ENCODE measurements at places on chromosomes 4 and X.

DNA sequence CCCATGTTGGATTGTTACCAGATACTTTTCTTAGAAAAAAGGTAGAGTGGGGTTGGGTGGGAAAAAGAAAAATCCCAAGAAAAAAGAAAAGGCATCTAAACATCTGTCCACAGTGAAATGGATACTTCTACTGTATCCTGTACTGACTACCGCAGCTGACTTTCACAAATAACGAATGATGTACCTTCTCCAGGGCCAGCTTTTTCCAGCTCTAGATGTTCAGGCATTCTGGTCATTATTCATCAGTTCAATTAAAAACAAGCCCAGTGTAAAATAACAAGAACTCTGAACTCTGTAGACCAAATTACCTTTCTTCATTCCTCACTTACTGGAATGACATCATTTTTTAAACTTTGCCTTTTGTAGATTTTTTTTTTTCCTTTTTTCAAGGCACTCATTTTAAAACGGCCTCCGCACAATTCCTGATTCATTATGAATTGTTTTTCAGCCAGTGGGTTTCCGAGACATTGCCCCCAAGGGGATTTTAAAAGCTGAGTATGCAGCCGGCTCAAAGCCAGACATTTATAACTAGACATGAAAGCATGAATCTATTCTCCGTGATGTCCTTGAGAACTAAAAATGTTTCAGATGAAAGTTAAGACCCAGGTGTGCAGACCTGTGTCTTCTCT is 113.5 kb downstream of the PRKX start:
- no peak for DNase-seq

GRCh38 chr4:8600686-8601085 is 8.1 kb downstream of the CPZ start:
- no peak for DNase-seq

DNA sequence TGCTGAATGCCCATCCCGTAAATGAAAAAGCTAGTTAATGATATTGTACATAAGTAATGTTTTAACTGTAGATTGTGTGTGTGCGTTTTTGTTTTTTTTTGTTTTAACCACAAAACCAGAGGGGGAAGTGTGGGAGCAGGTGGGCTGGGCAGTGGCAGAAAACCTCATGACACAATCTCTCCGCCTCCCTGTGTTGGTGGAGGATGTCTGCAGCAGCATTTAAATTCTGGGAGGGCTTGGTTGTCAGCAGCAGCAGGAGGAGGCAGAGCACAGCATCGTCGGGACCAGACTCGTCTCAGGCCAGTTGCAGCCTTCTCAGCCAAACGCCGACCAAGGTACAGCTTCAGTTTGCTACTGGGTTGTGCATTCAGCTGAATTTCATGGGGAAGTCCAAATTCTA is at the start of gene SPP1:
Gene SPP1 (plus strand): TSS at position 249 of the 400 bp plus-strand sequence. CDS start 1,182 bp downstream, outside the sequence.
- peak; percentile 27 for DNase-seq

DNA sequence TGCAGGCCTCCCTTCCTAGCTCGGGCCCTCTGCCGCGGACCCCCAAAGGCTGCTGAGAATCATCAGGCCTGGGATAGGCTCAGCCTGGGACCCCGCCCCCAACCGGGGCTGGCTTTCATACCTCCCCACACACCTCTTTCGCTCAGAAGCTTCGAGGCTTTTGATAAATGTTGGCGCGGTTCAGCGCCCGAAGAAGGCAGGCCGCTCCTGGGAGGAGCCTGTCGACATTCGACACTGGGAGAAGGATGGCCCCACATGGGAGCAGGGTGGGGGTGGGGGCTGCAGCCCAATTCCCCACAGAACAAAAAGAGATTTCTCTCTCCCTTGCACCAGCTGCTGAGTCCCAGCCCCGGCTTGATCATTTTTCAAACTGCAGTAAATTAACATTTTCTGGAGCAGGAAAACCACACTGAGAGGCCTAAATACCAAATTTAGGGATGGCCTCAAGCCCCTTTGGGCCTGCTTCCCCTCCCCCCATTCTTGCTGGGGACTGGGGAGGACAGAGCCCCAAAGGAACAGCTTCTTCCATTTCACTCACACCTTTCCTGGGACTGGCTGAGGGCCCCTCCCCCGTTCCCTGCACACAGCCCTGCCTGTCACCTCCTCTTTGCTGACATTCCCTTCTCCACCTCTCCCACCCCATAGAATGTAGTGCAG is 112.9 kb upstream of the PJA1 start:
- DNase-seq: no peak

DNA sequence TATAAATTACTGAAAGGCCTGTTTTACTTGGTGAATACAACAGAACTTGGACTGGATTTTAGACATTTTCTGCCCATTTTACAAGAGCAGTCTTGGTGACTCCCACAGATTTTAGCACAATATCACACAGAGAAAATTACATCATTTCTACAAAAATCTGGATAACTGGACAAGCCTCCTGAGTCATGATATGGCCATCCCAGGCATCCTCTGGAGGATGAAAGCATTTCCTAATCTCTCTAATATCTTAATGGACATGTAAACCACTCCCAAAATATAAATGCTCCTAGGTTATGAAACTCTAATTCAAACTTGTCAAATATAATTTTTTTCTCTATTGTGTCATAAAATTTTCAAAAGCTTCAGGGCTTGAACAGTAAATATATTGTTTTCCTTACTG is 1170.8 kb upstream of the PCDH7 start:
- DNase-seq: no peak

- no peak for DNase-seq
These were observed 49.0 kb downstream of the AMMECR1 start for GRCh38 chrX:110268886-110269285.

GRCh38 chrX:78979789-78980464 is 34.7 kb downstream of the P2RY10 start:
- no peak for DNase-seq

DNA sequence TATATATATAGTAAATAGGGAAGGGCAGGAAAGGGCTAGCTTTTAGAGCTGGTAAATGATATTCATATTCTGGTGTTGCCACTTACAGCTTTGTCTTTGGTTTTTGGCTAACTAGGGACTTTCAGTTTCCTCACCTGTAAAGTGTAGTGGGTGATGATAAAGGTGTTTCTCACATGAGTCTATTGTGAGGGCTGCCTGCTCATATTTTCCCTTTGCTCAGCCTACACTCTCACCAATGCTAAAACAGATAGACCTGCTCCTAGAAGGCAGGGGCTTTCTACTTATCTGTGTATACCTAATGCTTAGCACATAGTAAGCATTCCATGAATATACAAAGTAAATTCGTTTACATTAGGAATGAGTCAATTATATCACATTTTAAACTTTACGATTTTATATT is 137.2 kb upstream of the HS3ST1 start:
- DNase-seq: no peak

GRCh38 chr4:77652237-77652897 is 46.7 kb downstream of the CXCL13 start:
- DNase-seq: no peak

DNA sequence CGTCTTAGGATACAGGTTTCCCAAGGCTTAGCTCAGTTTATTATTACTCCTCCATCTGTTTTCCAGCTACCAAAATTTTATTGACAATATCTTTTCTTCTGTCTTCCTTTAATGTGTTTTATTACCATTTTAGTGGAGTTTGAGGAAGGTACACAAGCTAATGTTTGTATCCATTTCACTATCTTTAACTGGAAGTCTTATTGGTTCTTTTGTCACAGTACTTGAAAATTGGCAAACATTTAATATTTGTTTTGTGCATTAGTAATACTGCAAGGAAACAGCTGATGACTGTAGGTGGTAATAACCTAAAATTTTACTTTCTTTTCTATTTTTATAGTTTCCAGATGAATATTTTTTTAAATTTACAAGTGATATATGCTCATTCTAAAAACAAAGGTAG is 9.3 kb upstream of the ARL9 start:
- no peak for DNase-seq

DNA sequence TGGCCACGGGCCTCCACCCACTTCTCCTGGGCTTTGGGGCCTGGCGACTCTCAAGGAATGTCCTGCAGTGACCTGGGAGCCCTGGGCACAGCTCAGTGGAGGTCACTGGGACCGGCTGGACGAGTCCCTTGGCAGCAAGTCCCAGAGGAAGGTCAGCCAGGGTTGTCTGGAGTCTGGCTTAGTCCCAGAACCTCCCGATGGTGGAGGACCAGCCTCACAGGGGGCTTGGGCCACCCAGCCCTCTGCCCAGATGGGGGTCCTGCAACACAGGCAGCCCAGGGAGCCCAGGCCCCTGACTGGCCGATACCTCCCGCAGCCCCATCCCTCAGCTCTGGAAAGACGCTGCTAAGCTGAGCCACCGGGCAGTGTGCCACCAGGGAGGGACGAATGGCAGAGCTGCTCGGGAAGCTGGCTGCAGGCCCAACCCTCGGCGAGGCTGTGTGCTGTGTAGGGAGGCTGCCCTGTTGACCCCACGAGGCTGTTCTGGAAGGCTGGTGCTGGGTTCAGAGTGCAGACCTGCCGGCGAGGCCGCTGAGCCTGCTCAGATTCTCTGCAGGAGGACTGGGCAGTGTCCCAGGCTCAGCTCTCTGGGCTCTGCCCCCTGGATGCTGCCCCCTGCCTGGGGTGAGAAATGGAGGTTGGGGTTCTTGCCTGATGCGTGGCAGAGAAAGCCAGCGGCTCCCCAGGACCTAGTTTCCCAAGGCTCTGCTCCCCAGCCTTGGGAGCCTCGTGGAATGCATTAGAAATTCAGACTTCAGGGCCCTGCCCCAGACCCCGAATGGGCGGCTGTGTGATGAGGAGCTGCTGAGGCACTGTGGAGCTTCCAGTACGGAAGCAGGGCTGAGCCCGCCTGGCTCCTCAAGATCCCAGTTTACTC is 61.7 kb downstream of the ADRA2C start:
- no peak for DNase-seq

GRCh38 chr4:145346081-145346480 is 135.6 kb upstream of the SMAD1 start:
- DNase-seq: no peak

DNA sequence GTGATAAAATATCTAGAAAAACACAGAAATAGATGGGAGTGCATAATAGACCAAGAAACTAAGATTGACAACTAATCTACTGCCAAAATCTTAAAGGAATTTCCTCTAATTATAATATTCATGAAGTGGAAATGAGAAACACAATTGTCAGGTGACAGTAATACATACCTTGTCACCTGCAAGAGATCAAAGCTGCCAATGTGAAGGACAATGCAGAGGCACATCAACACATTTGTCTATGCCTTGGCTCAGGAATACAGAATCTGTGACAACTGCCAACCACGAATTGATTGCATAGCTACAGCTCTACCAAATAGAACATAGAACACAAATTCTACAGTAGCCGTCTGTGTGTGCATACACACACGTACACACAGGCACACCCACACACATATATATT is 295.7 kb downstream of the PPARGC1A start:
- no peak for DNase-seq

- no peak for DNase-seq
These were observed 93.6 kb upstream of the RASGEF1B start for GRCh38 chr4:81565142-81565870.

- no peak for DNase-seq
These were observed 259.7 kb downstream of the NKX6-1 start for GRCh38 chr4:84239278-84239845.

GRCh38 chrX:16185725-16186136 is 18.4 kb downstream of the MAGEB17 start:
- peak; percentile 5 for DNase-seq

- DNase-seq: no peak
These were observed 1077.3 kb upstream of the PCDH10 start for GRCh38 chr4:132071815-132072214.

- no peak for DNase-seq
These were observed 56.6 kb upstream of the HOPX start for GRCh38 chr4:56737666-56738065.

GRCh38 chr4:53914313-53915016 is 149.9 kb downstream of the CHIC2 start:
- peak; percentile 18 for DNase-seq

DNA sequence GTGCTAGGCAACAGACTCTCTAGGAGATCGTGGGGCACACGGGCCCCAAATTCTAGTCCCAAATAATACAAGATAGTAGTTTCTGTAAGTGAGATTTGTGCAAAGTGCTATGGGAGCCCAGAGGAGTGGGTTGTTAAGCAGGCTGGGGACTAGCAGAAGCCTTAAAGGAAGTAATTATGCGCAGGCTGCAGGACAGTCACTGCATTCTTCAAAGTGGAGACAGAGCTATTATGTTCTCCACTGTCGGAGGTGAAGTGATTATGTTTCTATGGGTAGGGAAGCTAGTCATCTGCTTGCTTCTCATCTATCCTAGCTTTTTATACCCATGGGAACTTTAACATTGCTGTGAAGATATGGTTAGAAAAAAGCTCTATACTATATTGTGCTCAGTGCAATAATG is 154.2 kb downstream of the CPE start:
- no peak for DNase-seq

DNA sequence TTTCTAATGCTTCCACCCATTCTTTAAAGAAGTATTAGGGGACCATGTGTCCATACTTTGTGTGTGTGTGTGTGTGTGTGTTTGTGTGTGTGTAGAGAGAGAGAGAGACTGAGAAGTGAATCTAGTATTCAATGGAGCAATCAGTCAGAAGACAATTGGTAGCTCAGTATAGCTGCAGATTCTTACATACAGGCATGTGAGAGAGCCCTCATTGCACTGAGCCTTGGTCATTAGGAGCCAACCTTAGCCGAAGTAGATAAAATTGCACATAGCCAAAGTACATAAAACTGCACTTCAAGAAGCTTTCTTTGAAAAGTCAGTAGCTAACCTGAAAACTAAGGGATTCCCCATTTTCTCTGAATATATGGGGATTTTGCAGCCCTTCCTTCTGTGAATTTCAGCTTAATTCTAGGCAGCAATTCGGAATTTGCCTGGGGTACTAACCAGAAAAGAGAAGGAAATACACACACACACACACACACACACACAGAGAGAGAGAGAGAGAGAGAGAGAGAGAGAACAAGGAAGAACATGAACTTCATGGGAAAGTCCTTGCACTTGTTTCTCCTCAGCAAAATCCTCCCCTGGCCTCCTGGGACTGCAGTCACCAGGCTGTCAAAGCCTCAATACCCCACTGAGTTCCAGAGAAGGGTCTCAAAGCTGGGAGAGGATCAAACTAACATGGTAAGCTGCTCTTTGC is 1.7 kb upstream of the PRDM8 start:
- no peak for DNase-seq

DNA sequence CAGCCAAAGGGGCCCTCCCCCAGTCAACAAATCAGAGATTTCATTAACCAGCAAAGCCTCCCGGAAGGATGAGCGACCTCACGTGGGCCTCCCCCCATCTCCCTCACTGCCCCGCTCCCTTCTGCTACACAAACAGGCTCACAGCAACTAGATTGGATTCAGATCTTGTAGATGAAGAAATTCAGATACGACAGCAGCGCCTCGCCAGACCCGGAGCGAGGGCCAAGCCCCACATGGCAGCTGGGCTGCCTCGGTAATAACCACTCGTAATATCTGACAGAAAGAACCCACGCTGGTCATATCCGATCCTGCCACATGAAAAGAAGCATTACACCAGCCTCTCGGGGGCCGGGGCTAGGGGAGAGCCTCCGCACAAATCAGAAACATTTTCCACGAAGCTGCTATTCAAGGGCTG is 581.3 kb downstream of the BCOR start:
- no peak for DNase-seq

DNA sequence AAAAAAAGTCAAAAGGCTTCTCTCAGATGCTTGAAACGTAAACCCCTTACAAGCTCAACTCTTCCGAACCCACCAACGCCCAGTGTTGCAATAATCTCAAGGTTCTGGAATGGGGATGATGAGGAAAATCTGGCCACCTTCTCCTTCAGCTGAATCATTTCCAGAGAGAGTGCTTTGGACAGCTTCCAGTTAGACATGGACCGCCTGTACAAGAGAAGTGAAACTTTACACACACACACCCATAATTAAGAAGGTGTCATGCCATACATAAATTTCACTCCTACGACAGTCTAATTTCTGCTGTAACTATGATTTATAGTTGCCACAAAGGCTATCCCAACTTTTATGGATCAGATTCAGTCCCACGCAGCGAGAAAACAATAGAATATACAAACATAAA is 72.3 kb downstream of the PRKG2 start:
- no peak for DNase-seq

Data from hematopoietic multipotent progenitor cell treated with erythropoietin and hydrocortisone succinate and interleukin-3 and kit ligand, for 8 days (in vitro differentiated cells).